ENCODE measurements at places on chromosomes 5 and 9.

- no peak for DNase-seq
Observed at GRCh38 chr9:134619448-134619982, 22.1 kb upstream of the COL5A1 start.

DNA sequence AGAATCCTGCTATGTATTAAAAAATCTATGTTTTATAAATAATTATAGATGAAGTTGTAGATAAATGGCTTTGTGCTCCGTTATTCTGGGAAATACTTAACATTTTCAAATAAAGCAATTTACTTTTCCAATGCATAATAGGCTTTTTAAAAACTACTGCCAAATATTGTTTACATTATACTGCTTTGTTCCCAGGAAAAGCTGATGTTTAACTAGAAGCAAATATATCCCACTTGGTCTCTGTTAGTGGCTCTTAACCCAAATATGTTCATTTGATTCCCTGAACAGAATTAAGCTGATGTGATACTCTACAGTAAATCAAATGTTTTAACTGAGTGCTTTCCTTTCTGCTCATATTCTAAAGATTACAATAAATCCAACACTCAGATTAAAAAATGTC lies 326.3 kb downstream of the SLCO4C1 start:
- no peak for DNase-seq

GRCh38 chr5:100110497-100110896 lies 424.7 kb upstream of the FAM174A start:
- DNase-seq = no peak

GRCh38 chr9:134943836-134944235 lies 26.1 kb upstream of the FCN1 start:
- DNase-seq = no peak

GRCh38 chr5:115607935-115608334 lies 5.7 kb upstream of the TICAM2 start:
- no peak for DNase-seq

DNA sequence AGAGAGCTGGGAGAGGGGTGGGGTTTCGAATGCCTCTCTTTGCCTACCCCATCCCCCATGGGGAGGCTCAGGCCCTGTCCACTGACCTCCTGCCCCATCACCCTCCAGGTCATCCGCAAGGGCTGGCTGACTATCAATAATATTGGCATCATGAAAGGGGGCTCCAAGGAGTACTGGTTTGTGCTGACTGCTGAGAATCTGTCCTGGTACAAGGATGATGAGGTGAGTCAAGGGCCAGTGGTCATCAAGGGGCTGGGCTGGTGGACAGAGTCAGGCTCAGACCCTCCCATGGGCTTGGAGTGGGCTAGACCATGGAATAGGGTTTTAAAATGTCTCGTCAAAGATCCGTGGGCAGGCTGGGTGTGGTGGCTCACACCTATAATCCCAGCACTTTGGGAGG lies 33.7 kb downstream of the GOLGA2 start:
- no peak for DNase-seq

GRCh38 chr9:99040251-99040900 lies 64.5 kb upstream of the TGFBR1 start:
- DNase-seq = no peak

DNA sequence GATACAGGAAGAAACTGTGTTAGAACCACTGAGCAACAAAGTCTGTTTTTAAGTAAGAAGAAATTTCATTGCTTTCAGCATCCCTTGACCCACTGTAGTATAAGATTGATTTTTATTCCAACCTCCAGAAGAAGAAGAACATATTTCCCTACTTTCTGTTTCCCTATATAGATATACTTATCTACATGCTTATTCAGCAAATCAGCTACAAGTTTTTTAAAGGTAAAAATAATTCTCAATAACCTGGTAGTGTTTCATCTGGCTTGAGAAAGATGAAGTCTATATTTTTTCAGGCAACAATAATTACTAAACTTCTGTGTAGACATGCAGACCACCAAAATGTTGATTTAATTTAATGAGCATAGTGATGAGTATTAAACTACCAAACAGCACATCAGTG lies 201.0 kb downstream of the OSTF1 start:
- DNase-seq = no peak

DNA sequence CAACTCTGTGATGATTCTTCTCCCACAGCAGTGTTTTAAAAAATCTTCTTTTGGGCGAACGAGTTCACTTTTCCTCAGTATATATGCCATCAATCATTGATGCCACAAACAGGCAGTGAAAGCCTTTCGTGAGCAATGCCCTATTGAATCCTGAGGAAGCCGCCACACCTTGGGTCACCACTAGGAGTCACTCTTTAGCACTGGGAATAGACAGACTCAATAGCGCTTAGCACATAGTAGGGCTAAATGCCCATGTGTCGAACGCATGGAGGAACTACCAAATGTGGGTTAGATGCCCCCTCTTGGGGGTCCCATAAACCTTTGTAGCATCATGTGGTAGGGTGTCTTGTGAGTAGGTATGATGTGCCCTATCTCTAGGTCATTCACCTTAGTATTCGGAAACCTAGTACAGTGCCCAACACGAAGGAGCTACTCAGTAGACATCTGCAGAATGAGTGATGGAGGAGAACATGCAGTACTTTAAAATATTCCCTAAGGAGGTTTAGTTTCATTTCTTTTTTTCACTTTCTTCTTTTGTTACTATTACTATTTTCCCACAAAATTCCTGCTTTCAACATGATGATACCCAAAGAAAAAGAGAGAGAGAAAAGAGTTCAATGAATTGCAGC lies 603.7 kb downstream of the BNC2 start:
- DNase-seq = no peak

- no peak for DNase-seq
Observed at GRCh38 chr5:9288234-9288633, 257.6 kb downstream of the SEMA5A start.

GRCh38 chr5:131513780-131514179 lies 121.2 kb downstream of the RAPGEF6 start:
- DNase-seq = no peak

- no peak for DNase-seq
Observed at GRCh38 chr9:5838884-5839571, 6.1 kb upstream of the ERMP1 start.

DNA sequence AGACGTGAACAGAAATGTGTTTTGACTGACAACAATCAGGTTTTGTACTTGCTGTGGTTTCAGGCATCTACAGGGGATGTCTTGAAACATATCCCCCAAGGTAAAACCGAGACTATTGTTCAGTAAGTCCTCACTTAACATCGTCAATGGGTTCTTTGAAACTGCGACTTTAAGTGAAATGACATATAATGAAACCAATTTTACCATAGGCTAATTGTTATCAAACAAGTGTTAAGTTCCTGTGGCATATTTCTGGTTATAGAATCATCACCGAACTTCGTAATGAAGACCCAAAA lies 16.4 kb upstream of the OMD start:
- DNase-seq = no peak

DNA sequence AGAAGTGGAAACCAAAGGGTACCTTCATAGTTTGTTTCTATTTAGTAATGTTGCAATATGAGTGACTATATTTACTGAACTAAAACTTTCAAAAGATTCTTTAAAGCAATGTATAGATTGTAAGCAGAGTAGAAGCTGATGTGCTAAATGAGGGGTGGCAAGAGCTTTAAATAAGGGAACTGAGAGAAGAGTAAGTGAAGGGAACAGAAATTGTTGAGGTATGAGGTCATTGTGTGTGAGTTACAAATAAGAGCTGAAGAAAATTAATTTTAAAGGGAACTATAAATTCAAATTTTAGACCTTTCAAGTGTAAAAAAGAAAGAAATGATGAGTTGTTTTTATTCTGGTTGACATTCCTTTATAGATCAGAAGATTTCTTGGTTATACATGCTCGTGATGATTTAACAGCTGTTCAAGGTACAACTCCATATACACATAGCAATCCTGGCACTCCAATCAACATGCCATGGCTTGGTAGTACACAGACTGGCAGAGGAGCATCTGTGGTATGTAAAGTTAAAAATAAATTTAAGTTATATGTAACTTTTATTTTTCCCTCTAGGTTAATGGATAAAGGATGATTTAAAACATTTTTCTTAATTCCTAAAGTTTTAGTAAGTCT lies 135.1 kb upstream of the TNFAIP8 start:
- no peak for DNase-seq

DNA sequence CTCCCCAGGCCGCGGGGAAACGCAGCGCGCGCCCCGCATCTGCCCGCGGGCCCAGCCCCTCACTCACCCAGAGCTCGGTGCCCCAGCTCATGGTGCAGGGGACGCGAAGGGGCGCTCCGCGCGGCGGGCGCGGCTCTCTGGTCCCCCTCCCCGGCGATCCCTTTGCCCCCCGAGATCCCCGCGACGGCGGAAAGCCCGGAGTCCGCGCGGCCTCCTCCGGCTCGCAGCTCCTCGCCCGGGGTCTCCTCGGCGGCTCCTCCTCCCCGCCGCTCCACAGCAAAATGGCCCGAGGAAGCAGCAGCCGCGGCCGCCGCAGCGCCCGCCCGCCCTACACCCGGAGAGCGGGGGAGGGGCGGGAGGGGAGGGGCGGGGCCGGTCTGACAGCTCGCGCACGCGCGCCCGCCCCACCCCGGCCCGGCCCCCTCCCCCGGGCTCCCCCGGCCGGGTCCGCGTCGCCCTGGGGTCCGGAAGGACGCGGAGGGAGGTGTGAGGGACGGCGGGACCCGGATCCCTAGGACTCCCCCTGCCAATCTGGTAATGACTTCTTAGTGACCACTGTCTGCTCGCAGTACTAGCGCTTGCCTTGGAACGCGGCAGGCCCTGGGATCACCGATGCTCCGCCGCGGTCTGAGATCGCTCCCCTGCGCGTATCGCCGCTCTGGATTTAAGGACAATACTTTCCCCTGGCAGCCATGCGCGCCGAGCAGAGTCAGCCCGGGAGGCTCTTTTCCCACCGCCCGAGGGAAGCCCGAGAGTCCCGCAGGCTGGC lies at the start of gene FNBP1:
Gene FNBP1 (minus strand): TSS at position 305 of the 769 bp plus-strand sequence. CDS start 214 bp downstream, at position 91.
- peak; percentile 74 for DNase-seq

- no peak for DNase-seq
Observed at GRCh38 chr9:132041798-132042197, 37.9 kb downstream of the MED27 start.

- no peak for DNase-seq
Observed at GRCh38 chr5:123087173-123088030, 1.6 kb upstream of the PRDM6 start.

DNA sequence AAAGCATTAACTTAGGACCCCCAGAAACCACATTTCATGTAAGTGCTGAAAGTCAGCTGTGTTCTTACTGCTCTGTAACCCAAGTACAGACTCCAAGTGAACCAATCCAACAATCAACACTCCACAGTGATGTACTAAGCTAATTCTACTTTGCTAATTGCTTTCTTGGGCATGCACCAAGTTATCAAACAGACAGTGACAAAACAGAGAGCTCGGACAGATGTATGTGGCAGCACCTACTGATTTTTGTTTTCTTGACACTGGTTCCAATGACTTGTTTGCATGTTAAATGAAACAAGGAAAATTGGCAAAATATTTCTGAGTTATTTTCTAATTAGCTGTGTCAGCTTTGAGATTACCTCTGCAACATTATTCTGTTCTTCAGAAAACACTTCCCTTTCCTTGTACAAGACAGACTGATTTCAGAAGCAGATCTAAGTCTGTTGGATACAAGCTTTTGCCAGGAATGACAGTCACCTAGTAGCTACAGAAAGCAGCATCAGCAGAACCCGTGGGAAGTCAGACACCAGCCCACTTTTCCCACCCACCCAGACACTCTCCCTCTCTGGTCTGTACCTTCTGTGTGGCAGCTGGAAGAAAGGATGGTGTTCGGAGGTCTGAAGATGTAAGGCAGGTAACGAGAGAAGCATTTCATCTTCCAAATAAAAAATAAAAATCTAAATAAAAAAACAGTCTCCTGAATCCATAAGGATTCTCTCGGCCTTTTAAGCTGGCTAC lies 176.7 kb upstream of the PPP2R2B start:
- no peak for DNase-seq

DNA sequence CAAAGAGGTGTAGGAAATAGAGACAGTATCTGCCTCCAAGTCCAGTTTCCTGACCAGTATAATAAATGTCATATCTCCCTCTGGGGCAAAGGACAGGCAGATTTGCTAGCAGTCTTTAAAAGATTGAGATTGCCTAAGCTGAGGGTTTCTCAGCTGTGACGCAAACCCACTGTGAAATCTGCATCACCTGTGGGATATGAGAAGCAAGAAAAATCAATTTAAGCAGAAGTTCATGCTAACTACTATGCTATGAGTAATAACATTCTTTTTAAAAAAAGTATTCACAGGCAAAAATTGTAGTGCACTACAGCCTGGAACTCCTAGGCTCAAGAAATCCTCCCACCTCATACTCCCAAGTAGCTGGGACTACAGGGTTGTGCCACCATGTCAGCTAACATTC lies 168.1 kb upstream of the POC5 start:
- no peak for DNase-seq

DNA sequence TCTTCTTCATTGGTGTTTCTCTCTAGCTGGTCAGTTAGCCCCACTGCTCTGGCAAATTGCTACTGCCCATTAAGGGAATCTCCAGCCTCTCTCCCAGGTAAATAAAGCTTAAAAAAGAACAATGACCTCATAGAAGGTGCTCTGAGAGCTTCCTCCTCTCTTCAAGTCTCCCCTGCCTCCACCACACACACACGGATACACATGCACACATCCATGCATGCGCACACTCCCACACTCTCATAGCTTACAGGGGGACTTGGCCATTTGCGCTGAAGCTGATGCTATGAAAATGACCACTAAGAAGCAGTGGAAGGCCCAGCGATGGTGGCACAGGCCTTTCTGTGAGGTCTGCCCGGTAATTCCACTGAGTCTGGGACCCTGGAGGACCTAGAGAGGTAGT lies 250.9 kb downstream of the AOPEP start:
- DNase-seq = no peak
